NCI-H1048 (cell line): ENCODE measurements at places on chromosomes 7 and 10.

- no peak for DNase-seq
Observed at GRCh38 chr7:72781161-72781560, 46.8 kb downstream of the TYW1B start.

DNA sequence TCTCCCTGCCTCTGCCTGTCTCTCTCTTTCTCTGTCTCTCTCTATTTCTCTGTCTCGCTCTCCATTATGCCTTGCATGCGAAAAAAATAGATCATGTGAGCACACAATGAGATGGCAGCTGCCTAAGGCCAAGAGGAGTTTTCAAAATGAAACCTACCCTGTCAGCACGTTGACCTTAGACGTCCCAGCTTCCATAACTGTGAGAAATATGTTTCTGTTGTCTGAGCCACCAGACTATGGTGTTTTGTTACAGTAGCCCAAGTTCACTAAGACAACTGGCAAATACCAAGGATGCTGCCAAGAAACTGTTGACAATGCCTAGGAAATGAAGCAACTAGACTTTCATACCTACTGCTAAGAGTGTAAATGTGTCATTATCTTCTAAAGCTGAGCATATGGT, 70.6 kb upstream of the PLXDC2 start:
- DNase-seq: no peak

GRCh38 chr7:50462361-50462760, 12.2 kb upstream of the FIGNL1 start:
- DNase-seq: no peak

DNA sequence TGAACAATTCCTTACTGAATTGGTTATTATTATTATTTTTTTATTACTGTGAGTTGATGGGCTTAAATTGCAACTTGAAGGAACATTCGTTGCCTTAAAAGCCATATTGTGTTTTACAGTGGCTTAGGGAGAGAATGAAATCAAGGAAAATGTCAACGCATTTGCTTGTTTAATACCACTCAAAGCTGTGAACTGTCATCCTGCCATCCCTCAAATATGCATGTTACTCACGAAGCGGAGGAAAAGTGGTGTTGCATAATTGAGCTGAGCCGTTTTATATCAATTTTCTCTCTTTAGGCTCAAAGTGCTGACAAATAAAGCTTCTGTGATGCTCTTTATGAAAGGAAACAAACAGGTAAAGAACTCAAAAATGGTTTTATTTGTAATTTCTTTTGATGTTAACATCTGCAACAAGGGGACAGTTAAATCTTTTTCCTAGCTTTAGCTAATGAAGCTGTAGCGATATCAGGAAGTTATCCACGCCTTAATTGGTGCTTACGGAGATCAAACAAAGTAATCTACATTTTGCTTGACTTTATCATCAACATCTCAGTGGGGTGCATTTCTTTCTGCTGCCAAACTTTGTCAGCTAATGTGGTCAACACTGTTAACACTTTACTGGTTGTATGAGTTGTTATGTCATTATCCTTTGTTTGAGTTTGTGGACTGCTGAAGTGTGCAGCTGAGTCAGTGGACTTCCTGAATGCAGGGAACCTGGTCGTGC, 33.1 kb downstream of the GLRX3 start:
- no peak for DNase-seq

DNA sequence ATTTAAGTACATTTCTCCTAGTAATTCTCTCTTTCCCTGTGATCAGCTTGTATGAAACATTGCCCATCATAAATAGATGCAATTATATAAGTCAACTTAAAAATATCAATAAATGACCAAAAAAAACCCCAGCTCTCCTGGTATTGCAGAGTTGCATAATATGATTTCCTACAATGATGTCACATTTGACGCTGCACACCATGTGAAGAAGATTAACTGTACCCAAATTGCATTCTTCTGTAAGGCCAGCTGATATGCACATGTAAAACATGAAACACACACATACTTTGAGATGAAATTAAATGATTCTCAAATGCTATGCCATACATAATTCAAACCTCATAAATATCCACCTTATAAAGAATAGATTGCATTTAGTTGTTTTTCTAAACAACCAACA, 115.5 kb downstream of the AGMO start:
- no peak for DNase-seq

- DNase-seq: no peak
Observed at GRCh38 chr10:78528749-78529204, 495.1 kb downstream of the RPS24 start.

DNA sequence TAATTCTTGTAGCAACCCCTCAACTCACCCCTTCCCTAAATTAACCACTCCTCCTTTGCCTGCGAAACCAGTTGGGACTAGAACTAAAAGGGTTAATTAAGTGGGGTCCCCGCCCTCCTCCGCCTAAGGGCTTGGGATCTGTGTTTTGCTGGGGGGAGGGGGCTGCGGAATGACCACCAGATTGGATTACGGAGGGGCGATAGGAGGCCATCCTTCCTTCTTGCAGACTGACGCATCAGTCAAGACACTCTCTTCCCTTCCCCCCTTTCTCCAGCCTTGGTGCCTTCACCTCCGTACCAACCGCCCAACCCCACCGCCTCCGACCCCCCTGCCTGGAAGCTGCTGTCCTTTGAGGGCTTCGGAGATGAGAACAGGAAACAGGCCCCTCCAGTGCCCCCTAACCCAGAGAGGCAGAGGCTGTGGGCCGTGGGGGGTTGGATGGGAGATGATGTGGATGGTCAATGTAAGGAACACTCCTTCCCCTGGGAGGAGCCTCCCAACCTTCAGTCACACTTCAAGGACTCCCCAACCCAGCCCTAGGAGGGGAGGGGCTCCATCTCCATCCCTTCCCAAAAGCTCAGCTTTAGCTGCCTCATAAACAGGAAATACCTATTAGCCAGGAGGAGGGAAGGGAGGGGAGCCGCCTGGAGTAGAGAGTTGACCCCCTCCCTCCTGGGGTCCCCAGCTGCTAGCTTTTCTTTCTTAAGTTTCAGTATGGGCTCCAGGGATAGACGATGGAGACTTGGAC, 997 bp upstream of the LDB1 start:
- no peak for DNase-seq

- DNase-seq: no peak
Observed at GRCh38 chr10:30445711-30446110, 11.7 kb downstream of the MAP3K8 start.

DNA sequence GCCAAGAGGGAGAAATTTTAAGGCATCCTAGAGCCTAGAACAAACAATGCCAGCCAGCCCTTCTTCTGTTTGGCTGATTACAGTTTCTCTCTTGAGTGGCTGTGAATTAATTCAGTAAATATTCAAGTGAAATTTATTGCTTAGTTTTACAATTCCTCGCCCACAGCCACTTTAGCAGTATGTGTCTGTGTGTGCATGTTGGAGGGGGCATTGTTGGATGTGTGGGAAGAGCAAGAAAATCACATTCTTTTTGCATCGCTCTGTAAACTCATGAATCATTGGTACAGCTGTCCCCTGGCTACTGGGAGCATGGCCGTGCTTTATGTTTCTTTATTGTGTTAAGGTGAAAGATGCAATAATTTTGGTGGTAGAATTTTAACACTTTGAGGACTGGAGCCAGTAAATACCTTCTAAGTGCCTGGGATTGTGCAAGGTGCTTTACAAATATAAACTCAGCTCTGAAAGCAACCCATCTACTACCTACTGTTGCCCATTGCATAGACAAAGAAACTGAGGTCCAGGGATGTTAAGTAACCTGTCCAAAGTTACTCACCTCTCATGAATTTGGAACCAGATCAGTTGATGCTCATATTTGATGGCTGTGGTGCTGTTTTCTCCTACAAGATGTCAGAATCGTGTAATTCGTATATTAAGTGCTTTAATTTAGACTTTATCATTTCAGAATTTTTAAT, 89.9 kb upstream of the BTBD16 start:
- no peak for DNase-seq

- DNase-seq: no peak
Observed at GRCh38 chr7:15757041-15758000, 70.8 kb upstream of the MEOX2 start.

GRCh38 chr7:35588647-35589046, 106.3 kb downstream of the HERPUD2 start:
- DNase-seq: no peak

GRCh38 chr10:127563718-127564553, 14.8 kb downstream of the NPS start:
- DNase-seq: peak; percentile 4

GRCh38 chr10:8508882-8509281, 454.4 kb downstream of the GATA3 start:
- no peak for DNase-seq

DNA sequence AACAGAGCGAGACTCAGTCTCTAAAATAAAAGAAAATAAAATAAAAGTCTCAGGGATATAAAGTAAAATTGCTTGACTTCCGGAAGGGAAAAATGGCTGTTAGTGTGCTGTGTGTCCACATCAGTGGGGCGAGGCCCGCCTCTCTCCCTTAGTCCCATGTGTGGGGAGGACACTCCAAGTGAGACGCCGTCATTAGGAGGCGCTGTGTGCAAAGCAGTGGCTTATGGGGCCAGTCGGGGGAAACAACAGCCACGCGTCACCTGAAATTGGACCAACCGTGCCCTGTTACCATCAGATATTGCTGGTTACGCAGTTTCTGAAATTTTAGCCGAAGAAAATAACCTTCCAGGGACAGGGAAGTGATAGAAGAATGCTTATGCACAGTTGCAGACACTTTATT, 15.8 kb downstream of the SFXN4 start:
- no peak for DNase-seq

GRCh38 chr10:23095404-23095965, at the start of gene MSRB2:
Gene MSRB2 (plus strand): TSS chr10:23095579. CDS start chr10:23095609, 30 bp downstream.
- peak; percentile 88 for DNase-seq

DNA sequence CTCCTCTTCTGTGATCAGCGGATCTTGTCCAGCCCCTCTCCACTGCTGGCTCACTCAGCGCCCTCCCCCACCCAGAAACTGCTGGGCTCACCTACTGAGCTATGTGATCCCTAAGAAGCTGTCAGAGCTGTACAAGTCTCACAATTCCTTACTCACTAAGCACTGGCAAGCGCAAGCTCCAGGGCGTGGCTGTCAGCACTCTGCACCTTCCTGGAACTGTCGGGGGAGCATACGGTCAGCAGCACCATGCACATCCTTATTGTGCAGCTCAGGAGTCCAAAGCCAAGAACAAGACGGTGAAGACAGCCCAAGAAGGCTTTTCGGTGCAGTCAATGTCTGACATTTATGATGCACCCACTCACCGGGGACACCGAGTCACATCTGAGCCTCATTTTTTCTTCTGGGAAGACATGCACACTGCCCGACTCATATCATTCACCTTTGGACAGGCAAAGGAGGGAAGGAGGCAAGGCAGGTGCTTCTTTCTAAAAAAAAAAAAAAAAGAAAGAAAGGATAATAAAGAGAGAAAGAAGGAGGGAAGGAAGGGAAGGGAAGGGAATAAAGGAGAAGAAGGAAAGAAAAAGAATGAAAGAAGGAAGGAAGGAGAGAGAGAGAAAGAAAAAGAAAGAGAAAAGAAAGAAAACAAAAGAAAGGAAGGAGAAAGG, 56.3 kb downstream of the ASB13 start:
- no peak for DNase-seq

DNA sequence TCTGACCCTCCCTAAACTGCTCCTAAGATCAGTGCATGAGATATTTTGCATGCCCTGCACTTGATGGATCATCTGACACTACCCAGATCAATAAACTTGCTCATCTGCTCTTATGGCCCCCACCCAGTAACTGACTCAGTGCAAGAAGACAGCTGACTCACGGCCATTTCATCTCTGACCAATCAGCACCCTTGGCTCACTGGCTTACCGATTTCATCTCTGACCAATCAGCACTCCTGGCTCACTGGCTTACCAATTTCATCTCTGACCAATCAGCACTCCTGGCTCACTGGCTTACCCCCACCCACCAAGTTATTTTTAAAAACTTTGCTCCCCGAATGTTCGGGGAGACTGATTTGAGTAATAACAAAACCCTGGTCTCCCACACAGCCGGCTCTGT, 37.2 kb upstream of the OPTN start:
- no peak for DNase-seq

GRCh38 chr7:8114175-8114574, 145.6 kb downstream of the GLCCI1 start:
- no peak for DNase-seq

DNA sequence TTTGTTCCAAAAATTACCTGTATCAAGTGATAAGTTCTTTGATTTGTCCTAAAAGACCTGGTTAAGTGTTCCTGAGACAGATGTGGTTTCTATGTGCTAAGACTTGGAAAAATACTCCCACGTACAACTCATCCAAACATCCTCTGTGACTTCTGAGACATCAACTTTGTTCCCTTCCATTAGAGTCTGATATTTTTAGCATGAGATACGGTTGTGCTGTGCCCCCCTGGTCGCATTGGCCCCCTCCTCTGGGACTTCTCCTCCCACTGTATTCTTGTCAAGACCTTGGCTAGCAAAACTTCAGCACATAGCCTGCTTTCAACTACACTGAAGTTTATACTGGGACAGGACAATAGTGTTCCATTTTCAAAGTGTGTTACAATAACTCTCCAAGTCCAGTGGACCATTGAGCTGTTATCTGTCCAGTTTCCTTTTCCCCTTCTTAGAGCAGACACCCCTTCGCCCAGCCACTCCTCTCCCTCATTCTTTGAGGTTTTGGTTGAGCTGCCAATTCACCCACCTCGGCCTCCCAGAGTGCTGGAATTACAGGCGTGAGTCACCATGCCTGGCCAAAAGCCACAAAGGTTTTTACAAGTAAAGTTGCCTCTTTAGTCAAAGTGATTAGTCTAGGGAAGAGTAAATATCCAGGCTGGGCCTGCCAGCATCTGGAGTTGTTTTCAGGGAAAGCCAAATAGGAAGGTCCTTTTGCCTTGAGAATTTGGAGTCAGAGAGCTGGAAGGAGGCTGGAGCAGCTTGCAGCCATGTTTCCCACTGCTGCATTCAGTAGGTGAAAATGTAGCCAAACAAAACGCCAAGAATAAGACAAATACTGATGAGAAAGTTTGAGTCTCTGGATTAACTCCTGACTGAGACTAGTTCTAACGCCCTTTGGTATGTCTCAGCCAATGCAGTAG, 17.8 kb upstream of the PDLIM1 start:
- DNase-seq: no peak

DNA sequence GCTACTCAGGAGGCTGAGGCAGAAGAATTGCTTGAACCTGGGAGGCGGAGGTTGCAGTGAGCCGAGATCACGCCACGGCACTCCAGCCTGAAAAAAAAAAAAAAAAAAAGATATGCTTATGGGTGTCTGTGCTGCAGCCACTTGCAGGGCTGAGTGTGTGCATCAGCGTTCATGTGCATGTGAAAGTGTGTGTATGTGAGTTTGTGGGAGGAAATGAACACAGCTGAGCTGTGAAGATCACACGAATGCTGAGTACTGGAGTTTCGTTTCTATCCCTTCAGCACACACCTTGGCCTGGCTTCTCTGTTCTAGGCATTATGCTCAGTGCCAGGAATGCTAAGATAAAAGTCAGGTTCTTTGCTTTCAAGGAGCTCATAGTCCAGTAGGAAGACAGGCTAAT, 12.0 kb upstream of the SVOPL start:
- no peak for DNase-seq
